ENCODE measurements at places on chromosomes 1 and 21.

DNA sequence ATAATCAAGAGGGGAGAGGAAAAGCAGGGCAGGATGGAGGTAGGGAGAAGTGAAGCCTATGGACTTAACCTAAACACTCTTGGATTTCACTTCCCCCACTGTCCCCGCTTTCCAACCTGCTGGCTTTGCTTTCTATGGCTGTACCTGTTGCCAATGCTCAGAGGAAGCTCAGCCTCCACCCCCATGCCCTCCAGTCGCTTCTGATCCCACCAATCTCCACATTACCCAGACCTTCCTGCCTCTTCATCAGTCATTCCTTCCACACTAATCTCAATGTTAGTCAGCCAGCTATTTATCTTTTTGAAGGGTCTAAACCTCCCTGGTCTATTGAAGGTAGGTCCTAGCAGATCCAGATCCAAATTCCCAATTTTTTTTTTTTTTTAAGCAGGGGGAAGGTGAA lies 24.1 kb downstream of the ERI3 start:
- no peak for DNase-seq

- DNase-seq, result no peak
These were observed 287.2 kb downstream of the LMO4 start for GRCh38 chr1:87615901-87616300.

GRCh38 chr1:87599569-87599968 lies 270.9 kb downstream of the LMO4 start:
- DNase-seq, result no peak

DNA sequence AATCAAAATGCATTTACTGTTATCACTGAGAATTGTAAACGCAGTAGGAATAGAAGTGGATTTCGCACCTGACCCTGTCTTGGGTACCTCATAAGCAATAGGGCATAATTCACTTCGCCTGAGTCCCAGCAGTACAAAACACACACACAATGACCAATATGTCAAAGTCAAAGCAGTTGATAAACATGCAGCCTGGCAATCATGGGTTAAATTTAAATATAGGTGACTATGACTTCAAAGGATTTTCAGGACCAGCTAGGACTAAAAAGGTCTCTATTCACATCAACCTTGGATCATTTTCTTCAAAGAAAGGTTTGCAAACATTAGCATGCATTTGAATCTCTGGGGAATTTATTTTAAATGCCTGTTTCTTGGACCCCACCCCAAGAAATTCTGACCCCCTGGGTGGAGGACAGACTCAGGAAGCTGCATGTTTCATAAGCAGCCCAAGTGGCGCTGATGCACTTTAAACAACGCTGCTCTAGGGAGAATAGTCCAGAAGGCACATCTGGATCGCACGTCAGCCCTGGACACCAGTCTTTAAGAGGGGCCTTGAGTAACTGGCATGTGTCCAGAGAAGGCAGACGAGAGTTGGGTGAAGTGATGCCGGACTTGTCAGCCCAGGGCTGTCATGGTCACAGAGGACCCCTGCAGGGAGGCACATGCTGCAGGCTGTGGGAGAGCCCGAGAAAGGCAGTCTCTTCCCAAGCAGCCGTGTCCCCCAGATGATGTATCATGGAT lies 55.7 kb upstream of the EFHD2 start:
- no peak for DNase-seq

- DNase-seq, result no peak
These were observed 45.8 kb downstream of the ARHGEF11 start for GRCh38 chr1:156999596-157000320.

- DNase-seq, result no peak
These were observed 16.5 kb downstream of the LSS start for GRCh38 chr21:46211786-46212720.

DNA sequence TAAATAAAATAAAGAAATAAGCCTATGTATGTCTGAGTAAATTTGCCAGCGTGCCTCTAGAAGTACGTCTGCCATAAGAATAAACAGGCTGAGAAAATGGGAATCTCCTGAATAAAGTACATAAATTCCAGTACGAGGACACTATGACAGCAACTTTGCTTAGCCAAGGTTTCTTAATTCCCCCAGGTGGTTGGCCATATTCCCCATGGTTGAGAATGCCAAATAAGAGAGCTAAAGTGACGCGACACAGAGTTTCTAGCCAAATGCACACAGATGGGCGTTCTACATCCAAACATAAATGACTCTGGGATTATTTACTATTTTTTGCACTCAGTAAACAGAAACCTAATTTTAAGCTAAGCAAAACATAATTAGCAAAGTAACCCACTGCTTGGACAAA lies 19.5 kb downstream of the KCNH1 start:
- no peak for DNase-seq

- peak; percentile 32 for DNase-seq
These were observed 65.4 kb downstream of the TOMM20 start for GRCh38 chr1:235063068-235063765.

DNA sequence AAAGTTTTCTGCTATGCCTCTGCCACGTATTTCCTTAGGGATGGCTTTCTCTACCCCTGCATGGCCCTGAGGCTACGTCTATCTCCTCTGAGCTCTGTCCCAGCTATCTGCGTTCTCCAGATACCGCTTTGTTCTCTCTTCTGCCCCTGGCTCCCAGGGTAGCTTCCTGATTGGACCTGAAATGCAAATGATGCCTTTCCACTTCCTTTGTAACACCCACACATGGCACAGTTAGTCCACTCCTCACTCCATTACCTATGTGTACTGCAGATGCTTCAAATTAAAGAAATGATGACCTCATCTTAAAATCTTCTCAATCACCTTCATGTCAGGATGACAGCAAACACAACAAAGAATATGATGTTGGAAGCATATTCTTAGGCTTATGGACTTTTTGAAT lies 138.6 kb upstream of the POGK start:
- no peak for DNase-seq

GRCh38 chr1:175090780-175091179 lies 23.1 kb downstream of the TNN start:
- DNase-seq, result no peak

- no peak for DNase-seq
These were observed 70.9 kb upstream of the COL6A1 start for GRCh38 chr21:45910548-45911221.

GRCh38 chr21:46482225-46482845 lies 23.6 kb downstream of the DIP2A start:
- no peak for DNase-seq

- DNase-seq, result no peak
These were observed 66.7 kb downstream of the RPE65 start for GRCh38 chr1:68383092-68383491.

DNA sequence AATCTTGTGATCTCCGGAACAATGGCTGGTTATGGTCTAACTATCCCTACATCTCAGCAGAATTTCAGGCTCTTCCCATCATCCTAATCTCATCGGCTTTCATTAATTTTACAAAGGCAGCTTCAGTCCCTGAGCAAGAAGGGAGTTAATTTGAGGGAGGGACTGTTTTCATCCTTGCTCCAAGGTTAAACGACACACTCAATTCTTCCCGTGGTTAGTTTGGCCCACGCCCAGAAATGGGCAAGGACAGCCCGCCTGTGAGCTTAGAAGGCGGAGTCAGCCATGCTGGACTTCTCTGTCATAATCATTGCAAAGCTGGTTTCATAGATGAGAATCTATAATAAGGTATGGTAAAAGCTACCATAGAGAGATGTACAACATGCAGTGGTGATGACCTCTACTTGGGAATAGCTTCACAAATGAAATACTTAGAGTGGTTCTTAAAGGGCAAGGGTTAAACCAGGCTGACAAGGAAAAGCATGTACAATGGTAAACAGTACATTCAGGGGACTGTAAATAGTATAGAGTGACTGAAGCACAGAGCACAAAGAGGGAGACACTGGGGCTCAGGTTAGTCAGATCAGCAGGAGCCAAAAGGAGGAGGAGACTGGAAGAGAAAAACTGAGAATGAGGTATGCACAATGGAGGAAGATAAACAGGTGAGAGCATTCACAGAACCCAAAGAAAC lies 108.8 kb downstream of the SMYD3 start:
- no peak for DNase-seq

- DNase-seq, result no peak
These were observed 85.1 kb downstream of the STUM start for GRCh38 chr1:226633541-226634165.

- DNase-seq, result no peak
These were observed 184.4 kb downstream of the RYR2 start for GRCh38 chr1:237226177-237226944.

DNA sequence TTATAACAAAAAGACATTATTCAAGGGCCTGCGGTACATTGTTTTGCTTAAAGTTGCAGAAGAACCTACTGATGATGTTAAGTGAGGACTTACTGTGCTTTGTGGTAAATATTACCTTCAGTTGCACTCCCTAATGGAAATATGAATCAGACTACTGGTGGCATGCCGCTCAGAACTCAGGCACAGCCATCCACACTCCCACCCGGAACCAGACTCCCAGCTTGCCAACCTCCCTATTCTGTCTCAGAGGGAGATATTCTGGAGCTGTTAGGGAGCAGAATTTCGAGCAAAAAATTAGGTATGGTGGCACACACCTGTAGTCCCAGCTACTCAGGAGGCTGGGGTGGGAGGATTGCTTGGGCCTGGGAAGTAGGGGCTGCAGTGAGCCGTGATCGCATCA lies 13.1 kb downstream of the PGBD5 start:
- DNase-seq, result no peak

DNA sequence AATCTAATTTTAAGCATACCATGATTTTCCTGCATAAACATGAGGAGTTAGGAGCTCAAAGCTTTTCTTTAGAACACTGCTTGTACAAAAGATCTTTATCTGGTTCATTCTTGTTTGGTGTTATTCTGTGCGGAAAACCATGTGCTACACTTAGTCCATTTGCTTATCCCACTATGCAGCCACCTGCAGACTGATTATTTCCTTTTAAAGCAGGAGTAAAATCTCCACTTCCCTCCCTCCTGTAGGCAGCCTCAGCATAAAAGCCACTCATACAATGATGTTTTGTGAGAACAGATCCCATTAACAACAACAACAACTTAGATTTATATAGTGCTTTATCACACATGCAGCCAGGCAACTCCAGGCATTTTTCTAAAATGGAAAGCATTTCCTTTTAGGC lies 355.3 kb upstream of the NEGR1 start:
- no peak for DNase-seq

- DNase-seq, result no peak
These were observed 7.2 kb upstream of the IBA57 start for GRCh38 chr1:228158151-228159007.

GRCh38 chr1:6235296-6235677 lies 477 bp downstream of the ICMT start:
- DNase-seq, result no peak

DNA sequence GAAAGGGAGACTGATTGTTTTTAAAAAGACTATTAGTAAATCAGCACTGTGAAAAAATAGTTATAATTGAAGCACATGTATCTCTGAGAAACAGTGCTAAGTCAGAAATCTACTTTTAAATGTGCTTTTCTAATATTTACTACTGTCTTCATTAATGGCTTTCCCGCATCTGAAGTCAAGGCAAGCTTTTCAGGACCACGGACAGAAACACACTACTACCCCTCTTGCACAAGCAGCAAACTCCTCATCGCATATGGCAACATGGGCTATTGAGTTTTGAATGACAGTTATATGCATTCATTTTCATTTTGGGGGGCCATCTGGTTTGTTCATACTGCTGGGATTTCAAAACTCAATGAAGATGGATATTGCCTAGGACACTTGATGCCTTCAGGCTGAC lies 433.4 kb upstream of the CAMK1G start:
- no peak for DNase-seq

GRCh38 chr1:153774780-153775457 lies at the start of gene SLC27A3:
SLC27A3 (plus strand) TSS chr1:153775407; CDS start chr1:153775498, 91 bp downstream.
- peak; percentile 91 for DNase-seq

GRCh38 chr1:171849245-171849898 lies 8.1 kb downstream of the DNM3 start:
- DNase-seq, result no peak

DNA sequence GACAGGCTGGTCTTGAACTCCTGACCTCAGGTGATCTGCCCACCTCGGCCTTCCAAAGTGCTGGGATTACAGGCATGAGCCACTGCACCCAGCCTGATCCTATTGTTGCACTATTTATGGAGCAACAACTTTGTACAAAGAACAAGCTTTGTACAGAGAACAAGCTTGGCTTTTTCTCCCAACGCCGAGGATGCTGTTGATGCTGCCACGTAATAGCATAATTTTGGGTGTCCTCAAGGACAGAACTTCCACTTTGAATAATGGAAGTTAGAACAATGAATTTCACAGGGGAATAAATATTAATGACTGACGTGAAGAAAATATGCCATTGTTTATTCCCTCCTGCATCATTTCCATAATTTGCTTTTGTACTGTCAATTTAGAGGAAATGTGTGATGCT lies 12.8 kb upstream of the RBP7 start:
- DNase-seq, result no peak

- DNase-seq, result no peak
These were observed 643.9 kb upstream of the CAMK1G start for GRCh38 chr1:208939537-208940085.

DNA sequence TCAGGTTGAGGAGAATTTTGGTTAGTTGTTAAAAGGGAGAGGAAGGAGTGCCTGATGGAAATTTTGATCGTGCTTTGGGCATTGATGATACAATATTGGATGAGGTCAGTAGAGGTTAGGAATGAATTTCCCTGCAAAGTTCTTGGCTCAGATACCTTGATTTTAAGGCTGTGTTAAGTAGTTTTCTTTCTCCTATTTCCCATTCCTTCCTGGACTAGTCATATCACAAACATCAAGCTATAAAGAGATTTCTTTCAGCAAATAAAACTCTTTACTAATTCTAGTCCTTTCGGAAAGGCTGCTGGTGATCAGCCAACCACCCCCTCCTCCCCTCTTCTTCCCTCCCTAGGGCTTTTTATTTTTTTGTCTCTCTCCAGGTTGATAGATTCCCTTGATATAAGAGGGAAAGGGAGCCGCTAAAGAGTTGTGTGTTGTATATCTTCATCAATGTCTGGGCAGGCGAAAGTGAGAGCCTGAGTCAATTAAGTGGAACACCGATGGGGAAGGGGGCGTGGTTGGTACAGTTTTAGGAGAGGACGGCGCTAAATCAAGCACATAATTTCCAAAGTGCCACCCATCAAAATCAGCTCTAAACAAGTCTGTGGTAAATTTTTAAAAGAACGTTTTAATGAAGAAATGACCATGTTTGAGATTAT lies 100.1 kb upstream of the PLXNA2 start:
- no peak for DNase-seq

GRCh38 chr21:39781331-39781730 lies 36.3 kb downstream of the IGSF5 start:
- DNase-seq, result no peak

GRCh38 chr21:32226444-32226843 lies 52.4 kb downstream of the MIS18A start:
- DNase-seq, result no peak

GRCh38 chr1:156193208-156193487 lies 756 bp upstream of the SLC25A44 start:
- no peak for DNase-seq

Measured in right forelimb (tissue), 1 donor.